Activated CD4-positive, alpha-beta T cell treated with anti-CD3 and anti-CD28 coated beads for 1 hour (primary cell): ENCODE measurements at places on chromosomes 2 and 18.

- no peak for DNase-seq
Measured at GRCh38 chr18:22276334-22276713, 106.9 kb downstream of the GATA6 start.

DNA sequence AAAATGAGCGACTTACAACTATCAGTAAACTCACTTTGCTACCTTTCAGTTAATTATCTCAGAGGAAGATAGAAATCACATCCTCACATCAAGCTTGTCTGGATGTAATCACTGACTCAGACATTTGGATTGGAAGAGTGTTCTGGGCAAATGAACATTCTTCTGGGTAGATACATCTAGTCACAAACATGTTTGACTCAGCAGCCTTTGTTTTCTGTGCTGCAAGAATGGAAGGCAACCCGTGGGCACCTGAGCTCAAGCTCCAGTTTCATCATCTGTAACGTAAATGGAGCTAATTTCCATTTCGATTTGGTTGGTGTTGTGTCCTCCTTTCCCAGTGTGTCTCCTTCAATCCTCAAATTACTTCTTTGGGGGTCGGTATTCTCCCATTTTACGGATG is 58.5 kb downstream of the ACAA2 start:
- DNase-seq = no peak

DNA sequence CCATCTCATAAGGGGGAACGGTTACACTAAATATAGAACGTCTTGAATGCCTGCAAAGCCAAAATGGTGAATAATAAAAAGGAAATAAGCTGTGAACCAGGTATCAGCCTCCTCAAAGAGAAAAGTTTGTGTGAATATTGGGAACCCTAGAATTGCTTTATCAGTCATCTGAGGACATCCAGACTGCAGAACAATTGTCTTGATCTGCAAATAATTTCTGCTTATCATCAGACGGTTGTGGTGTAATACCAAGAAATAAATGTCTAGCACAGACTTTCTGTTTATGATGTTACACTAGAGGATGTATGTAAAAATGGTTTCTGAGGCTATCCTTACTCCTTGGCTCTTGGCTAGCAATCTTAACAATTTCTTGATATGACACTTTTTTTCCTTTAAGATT is 53.5 kb upstream of the SLC25A52 start:
- DNase-seq = no peak

GRCh38 chr18:49910986-49911385 is 97.7 kb upstream of the ACAA2 start:
- no peak for DNase-seq
